A549 (cell line): ENCODE measurements at places on chromosomes 2 and 18. TPM values are rescaled to one million over a fixed set of nuclear protein-coding genes. Genes with fewer than 3 reads are reported as not detected.

Gene CHRNA1
- polyA plus RNA-seq = not detected in 3 replicates

Gene ADD2
- 18.0 to 21.4 TPM (median 20.7 TPM) in 3 replicates for polyA plus RNA-seq

Gene ARHGEF4
- 2.1 to 2.5 TPM (median 2.2 TPM) in 3 replicates for polyA plus RNA-seq

Gene ZSWIM2
- not detected in 3 replicates for polyA plus RNA-seq

Gene TWIST2
- 6.0 to 8.7 TPM (median 7.1 TPM) in 3 replicates for polyA plus RNA-seq

Gene POTEF
- polyA plus RNA-seq = 0.05 TPM in 1 of 3 replicates, not detected in the others

Gene SKOR2
- not detected in 3 replicates for polyA plus RNA-seq

Gene MTCL1
- 48.6 to 56.0 TPM (median 49.6 TPM) in 3 replicates for polyA plus RNA-seq

Gene OTX1
- 1.9 to 2.5 TPM (median 2.0 TPM) in 3 replicates for polyA plus RNA-seq

Gene CDH19
- 0.97 to 1.7 TPM (median 1.5 TPM) in 3 replicates for polyA plus RNA-seq

Gene MC5R
- polyA plus RNA-seq = not detected in 3 replicates

Gene WDR54
- polyA plus RNA-seq = 59.4 to 68.5 TPM (median 62.5 TPM) in 3 replicates

Gene EDAR
- polyA plus RNA-seq = 0.03 to 0.05 TPM (median 0.04 TPM) in 3 replicates

Gene DUSP2
- 0.22 to 0.26 TPM (median 0.22 TPM) in 3 replicates for polyA plus RNA-seq

Gene MARCHF4
- 6.3 to 10.1 TPM (median 9.1 TPM) in 3 replicates for polyA plus RNA-seq

Gene TUBB8B
- polyA plus RNA-seq = not detected in 3 replicates

Gene PSMA8
- not detected in 3 replicates for polyA plus RNA-seq

Gene KYNU
- polyA plus RNA-seq = 242 to 304 TPM (median 302 TPM) in 3 replicates

Gene SALL3
- polyA plus RNA-seq = not detected in 3 replicates

Gene STON1
- 0.55 to 0.88 TPM (median 0.86 TPM) in 3 replicates for polyA plus RNA-seq

Gene ASXL3
- polyA plus RNA-seq = not detected in 3 replicates

Gene DSG2
- polyA plus RNA-seq = 35.9 to 40.0 TPM (median 38.7 TPM) in 3 replicates

Gene RAB1A
- polyA plus RNA-seq = 269 to 320 TPM (median 308 TPM) in 3 replicates

Gene FEZ2
- polyA plus RNA-seq = 52.5 to 64.4 TPM (median 56.5 TPM) in 3 replicates

Gene VSNL1
- not detected in 3 replicates for polyA plus RNA-seq

Gene AQP12A
- polyA plus RNA-seq = not detected in 3 replicates

Gene THUMPD2
- 13.8 to 15.8 TPM (median 14.8 TPM) in 3 replicates for polyA plus RNA-seq

Gene UGT1A6
- polyA plus RNA-seq = 2.0 to 2.9 TPM (median 2.5 TPM) in 3 replicates

Gene PTPRN
- 0.90 to 1.1 TPM (median 0.97 TPM) in 3 replicates for polyA plus RNA-seq

Gene SERPINB11
- polyA plus RNA-seq = not detected in 3 replicates

Gene PTH2R
- polyA plus RNA-seq = not detected in 3 replicates

Gene CFAP65
- 0.14 to 0.28 TPM (median 0.22 TPM) in 3 replicates for polyA plus RNA-seq

Gene UGT1A8
- polyA plus RNA-seq = 0.05 to 0.25 TPM in 2 of 3 replicates, not detected in the other

Gene MBOAT2
- 31.1 to 37.3 TPM (median 33.1 TPM) in 3 replicates for polyA plus RNA-seq

Gene AKAIN1
- polyA plus RNA-seq = not detected in 3 replicates

Gene PAIP2B
- 0.54 to 0.70 TPM (median 0.61 TPM) in 3 replicates for polyA plus RNA-seq

Gene SERPINB12
- polyA plus RNA-seq = not detected in 3 replicates

Gene LAMA3
- polyA plus RNA-seq = 18.2 to 24.1 TPM (median 19.4 TPM) in 3 replicates

Gene RFTN2
- 0.03 to 0.13 TPM (median 0.08 TPM) in 3 replicates for polyA plus RNA-seq

Gene FAHD2B
- 9.2 to 11.6 TPM (median 11.0 TPM) in 3 replicates for polyA plus RNA-seq

Gene WDR33
- polyA plus RNA-seq = 21.1 to 21.3 TPM (median 21.3 TPM) in 3 replicates
